ENCODE measurements at places on chromosomes 6 and 20.

GRCh38 chr20:51470907-51471411, 71.6 kb downstream of the NFATC2 start:
- DNase-seq, result no peak

DNA sequence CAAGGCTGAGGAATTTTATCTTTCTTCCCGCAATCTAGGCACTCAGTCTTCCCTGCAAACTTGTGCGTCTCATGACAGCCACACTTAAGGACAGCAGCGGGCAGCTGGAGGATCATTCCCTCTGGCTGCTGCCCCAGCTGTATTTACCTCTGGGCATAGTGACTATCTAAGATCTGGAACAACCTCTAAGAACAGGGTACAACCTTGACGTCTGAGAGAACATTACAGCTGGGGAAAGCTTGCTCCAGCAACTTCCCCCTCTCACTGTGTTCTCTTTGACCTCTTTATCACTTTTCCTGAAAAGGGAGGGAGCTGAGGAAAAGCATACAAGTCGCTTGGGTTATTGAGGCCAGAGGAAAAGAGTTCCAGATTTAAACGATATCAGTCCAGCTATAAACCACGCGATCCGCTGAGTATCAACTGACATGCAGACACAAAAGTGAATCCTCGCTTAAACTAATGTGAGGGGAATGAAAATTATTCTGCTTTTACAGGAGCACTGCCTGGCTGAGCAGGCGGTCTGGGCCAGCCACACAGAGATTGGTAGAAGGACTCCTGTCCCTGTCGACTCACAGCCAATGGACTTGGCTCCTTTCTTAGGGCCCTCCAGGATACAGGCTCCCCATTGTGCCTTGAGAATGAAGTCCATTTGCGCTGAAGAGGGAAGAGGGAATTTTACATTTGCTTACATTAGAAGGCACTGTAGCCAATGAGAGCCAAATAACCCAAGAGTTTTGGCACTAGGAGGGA, 153.3 kb downstream of the QRSL1 start:
- no peak for DNase-seq

DNA sequence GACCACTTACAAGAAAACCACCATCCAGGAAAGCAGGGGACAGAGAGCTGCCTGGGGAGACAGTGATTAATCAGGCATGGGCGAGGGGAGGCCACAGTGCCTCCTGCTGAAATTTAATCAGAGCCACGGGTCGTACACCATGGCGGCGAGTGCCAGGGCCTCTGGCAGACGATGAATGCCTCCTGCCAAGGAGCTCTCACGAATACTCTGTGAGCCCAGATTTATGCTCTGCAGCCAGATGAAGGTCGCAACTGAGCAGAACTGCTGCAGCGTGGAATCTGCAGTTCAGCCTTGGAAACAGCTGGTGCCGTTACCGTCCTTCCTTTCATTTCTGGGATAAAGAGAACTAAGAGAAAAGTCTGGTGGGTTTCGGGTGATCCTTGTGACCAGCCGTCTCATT, 85.6 kb downstream of the BFSP1 start:
- no peak for DNase-seq

GRCh38 chr20:6806275-6806674, 38.8 kb downstream of the BMP2 start:
- no peak for DNase-seq

Data from fibroblast of skin of back (primary cell).